GM23248 (cell line): ENCODE measurements at places on chromosomes 2 and 18.

DNA sequence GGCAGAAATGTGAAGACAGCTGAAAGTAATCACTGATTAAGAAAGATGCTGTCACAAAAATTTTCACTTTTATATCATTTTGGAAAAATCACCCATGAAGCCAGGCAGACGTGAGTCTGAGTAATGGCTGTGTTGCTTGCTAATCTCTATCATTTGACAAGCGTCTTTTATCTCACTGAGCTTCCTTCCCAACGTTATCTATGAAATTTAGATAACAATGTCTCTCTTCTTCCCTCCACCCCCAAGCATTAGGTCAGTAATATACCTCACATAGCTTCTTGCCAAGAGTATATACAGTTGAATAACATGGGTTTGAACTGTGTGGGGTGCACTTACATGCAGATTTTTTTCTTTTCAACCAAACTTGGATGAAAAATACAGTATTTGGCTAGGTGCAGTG lies 388.6 kb upstream of the NRXN1 start:
- DNase-seq, result no peak

DNA sequence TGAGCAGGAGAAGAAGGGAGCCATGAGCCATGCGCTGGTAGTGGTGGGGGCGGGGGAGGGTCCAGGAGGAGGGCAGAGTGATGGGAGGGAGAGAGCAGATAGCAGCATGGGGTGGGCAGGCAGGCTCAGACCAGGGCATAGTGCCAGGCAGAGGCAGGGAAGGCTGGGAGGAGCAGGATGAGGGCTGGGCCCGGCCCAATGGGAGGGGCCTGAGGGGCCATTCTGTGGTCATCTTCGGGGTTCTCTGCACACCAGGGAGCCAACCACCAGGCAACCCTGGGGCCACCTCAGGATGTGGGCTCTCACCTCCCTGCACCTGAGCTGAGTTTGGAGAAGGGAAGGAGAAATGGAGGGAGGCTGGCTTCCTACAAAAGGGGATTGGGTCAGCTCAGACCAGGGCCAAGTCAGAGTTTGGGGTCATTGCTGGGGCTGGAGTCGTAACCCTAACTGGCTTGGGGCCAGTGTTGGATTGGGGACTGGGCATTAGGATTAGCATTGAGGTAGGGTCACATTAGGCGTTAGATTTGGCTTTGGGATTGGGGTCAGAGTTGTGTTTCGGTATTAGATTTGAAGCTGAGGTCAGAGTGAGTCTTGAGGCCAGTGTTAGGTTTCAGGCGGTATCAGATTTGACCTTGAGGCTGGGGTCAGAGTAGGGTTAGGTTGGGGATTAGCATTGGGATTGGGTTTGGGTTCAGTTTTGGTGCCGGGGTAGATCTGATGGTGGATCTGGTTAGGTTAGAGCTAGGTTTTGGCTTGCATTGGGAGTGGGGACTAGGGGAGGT lies 11.2 kb downstream of the VIL1 start:
- no peak for DNase-seq

GRCh38 chr2:107697385-107697784 lies 129.3 kb upstream of the RGPD4 start:
- DNase-seq, result no peak

DNA sequence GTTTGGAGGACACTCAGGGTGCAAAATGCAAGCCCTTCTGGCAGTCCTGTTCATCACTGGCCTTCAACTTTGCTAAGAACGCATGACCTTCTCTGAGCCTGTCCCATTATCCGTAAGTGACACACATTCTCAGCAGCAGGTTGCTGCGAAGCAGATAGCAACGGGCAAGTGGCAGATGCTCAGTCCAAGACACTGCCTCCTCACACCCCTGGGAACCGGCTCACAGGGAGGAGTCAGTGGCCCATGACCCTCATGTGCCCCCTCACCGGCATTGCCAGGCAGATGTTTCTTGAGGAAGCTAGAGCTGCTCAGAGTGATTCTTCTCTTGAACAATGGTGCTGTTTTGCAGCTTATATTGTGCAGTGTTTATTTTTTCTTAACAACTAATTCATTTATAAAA lies 737.2 kb upstream of the HS6ST1 start:
- DNase-seq, result no peak

- peak; percentile 82 for DNase-seq
Observed at GRCh38 chr2:85935746-85936208, 47.0 kb upstream of the ST3GAL5 start.

GRCh38 chr2:175698061-175698460 lies 304.0 kb downstream of the LNPK start:
- no peak for DNase-seq

- DNase-seq, result peak; percentile 84
Observed at GRCh38 chr2:222756951-222757650, 85.6 kb downstream of the MOGAT1 start.

DNA sequence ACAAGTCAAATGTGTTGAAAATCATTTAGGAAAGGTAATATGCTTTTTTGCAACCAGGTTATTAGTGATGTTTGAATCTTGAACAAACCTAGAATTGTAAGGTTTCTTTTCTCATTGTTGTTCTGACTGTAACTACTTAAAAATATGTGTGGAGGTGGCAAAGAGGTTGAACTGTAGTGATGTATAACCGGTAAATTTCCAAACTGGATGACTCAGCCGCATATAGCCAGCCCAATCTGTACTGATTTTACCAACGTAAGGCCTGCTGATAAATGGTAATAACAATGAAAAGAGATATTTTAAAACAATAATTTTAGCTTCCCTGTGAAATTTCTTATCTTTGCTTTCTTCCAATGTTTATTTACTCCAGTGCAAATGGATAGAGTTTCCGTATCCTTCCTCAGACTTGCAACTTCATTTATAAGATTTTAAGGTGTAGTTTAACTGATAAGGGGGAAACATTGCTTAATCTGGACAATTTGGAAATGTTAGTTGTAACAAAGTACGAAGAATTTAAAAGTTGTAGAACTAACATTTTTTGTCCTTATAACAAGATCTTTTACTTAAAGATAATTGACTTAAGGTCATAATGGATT lies 1170.4 kb upstream of the ZEB2 start:
- DNase-seq, result peak; percentile 8

- peak; percentile 7 for DNase-seq
Observed at GRCh38 chr18:40984856-40985255, 970.2 kb upstream of the PIK3C3 start.

GRCh38 chr2:221554769-221555493 lies 17.2 kb downstream of the EPHA4 start:
- DNase-seq, result peak; percentile 77

- DNase-seq, result peak; percentile 82
Observed at GRCh38 chr2:19738707-19739106, 163.1 kb downstream of the TTC32 start.
